Omental fat pad (tissue), 4 donors: ENCODE measurements at places on chromosomes 7 and 10. TPM values are rescaled to one million over a fixed set of nuclear protein-coding genes. Genes with fewer than 3 reads are reported as not detected.

DNA sequence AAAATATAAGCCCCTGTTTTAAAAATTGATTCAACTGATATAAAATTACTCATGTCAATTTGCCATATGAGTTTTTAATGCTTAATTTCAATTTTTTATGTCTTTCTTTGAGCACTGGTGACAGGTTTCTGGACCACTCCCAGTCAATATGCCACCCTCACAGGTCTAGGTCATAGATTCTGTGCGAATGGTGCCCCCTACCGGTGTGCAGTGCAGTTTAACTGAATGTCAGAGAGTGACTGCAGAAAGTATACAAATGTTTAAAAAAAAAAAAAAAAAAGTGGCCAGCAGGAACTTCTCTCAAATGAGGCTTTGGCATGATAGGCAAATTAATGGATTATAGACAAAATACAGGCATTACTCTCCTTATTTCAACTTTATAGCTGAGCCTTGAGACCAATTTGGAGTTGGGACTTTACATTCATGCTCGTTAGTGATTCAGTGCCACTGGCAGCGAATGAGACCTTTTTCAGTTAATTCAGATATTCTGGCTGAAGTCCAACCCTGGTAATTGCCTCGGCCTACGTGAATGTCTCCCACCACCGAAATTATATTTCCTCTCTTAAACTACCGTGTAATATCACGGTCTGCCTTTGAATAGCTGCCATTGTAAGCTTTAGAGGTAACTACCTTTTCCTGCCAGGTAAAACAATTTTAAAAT, 427.6 kb downstream of the PHTF2 start:
- peak; percentile 35 for DNase-seq

DNA sequence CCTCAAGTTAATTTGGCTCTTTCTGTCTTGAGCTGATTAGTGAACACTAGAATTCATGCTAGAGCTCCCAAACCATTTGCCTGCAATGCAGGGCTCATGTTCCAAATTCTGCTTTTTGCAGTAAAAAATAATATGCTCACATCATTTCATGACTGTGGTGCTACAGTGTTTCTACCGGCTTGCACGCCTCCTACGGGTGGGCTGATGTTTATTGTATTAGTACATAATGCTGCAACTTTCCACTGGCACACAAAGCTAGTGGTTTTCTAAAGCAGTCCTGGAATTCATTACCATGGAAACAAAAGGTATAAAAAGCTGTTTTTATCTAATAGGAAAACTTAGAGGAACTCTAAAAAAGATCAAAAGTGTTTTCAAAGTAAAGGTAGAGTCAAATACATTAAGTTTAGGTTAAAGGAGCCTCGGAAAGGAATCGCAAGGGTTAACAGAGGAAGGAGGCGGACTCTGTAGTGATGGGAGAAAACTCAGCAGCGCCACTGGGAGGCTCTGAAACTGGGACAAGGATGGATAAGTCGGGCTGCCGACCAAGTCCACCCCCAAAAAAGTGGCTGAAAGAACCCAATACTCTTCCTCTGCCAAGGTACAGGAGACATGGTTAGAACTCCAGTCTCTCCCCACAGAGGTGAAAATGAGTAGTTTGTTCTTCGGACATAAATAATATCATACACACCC, 25.9 kb downstream of the GRM8 start:
- no peak for DNase-seq

GRCh38 chr10:36280321-36280741, 638.2 kb upstream of the FZD8 start:
- no peak for DNase-seq

The GIMAP5 gene
- total RNA-seq, result 146 TPM

- no peak for DNase-seq
These were observed 27.2 kb upstream of the ZNF273 start for GRCh38 chr7:64875658-64876406.

GRCh38 chr7:132133501-132133900, 442.8 kb downstream of the PLXNA4 start:
- DNase-seq, result no peak

DNA sequence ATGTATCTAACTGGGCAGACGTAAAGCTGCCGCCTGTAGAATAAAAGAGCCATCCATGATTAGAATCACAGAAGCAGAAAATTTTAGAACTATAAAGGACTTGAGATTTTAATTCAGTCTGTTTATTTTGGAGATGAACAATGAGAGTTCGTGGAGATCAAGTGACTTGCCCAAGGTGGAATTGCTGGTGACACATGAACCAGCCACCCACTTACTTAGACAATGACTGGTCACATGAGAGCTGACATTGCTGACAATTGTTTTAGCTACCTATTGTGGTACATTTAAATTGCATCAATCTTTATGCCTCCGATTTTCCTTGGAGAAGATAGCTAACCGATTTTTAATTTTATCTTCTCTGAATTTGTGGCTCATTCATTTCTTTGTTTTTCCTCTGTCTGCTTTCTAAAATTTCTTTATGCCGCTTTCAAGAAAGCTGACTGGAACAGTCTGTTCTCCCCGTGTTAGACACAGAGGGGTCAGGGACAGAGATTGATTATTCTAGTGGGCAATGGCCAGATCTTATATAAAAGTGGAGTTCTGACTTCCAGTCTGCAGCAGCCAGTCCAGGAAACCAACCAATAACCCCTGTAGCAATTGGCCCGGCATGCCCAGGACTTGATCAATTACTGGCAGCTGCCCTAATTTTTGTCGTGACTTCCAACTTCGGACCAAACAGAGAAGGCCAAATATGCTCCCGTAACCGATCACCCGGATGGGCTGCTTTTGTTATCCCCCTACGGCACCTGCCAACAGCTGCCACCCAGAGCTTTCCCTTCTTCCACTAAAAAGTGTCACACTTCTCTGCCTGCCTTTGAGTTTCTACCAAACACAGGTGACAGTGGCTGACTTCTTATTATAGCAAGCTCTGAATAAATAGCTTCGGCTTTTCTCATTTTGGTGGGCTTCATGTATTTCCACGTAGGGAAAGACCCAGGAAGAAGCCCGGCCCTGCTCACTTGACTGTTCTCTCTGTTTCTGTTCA, 241.6 kb downstream of the CAMK1D start:
- DNase-seq, result no peak

GRCh38 chr7:69763513-69763912, 165.2 kb downstream of the AUTS2 start:
- no peak for DNase-seq

GRCh38 chr7:30928254-30928872, 16.7 kb downstream of the AQP1 start:
- DNase-seq, result peak; percentile 5

The C10orf95 gene
- 0.84 TPM for total RNA-seq

The NRAP gene
- not detected for total RNA-seq

DNA sequence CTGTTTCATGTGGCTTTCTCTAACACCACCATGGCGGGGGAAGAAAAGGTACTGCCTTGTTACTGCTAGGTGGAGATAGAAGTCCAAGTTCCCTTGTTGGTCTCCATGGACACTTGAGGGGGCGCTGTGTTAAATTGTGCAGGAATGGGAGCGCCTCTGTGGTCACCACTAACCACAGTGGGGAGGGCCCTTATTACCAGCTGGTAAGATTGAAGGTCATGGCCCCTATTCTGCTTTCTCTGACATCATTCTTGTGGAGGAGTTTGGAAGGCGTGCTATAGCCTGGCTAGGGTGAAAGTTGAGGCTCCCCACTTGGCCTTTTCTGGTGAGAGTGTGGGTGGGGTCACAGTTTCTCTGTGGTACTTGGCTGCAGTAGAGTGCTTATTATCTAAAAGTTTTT, 14.9 kb upstream of the MXI1 start:
- no peak for DNase-seq

DNA sequence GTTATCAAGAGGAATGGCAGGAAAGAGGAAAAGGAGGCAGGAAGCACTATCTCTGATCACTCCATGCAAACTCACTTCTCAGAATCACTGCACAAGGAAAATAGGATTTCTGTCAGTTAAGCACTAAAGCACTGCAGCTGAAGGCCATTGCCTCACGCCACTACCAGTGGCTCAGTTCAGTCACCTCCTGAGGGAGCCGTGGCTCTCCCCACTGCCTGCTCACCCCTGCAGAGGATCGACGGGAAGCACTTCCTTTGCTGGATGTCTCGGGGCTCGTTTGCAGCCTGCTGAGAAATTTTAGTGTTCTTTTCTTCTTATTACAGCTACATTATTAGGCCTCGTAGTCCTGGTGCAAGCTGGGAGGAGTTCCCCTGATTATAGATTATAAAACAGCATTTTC, 90.1 kb upstream of the ADCY1 start:
- no peak for DNase-seq

The GRID1 gene
- 3.5 TPM for total RNA-seq

- DNase-seq, result no peak
These were observed 133.3 kb downstream of the CCDC3 start for GRCh38 chr10:12868229-12868628.

GRCh38 chr10:72426986-72427385, 72.3 kb upstream of the DNAJB12 start:
- DNase-seq, result no peak

DNA sequence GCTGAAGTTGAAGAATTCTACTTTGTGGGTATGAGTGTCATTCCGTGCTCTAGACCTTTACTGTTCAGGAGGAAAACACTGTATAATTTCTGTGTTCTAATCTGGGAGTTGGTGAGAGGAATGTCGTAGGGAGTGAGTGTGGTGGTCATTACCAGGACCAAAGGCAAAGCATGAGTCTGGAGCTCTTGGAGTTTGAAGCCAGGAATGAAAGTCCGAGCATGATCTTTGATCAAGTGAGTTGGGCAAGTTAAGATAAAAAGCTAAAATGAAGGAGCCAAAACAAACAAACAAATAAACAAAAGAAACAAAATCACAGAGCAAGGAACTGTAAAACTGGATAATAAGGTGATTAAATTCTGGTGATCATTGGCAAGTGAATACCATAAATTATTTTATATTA, 161.4 kb downstream of the AGMO start:
- DNase-seq, result no peak

DNA sequence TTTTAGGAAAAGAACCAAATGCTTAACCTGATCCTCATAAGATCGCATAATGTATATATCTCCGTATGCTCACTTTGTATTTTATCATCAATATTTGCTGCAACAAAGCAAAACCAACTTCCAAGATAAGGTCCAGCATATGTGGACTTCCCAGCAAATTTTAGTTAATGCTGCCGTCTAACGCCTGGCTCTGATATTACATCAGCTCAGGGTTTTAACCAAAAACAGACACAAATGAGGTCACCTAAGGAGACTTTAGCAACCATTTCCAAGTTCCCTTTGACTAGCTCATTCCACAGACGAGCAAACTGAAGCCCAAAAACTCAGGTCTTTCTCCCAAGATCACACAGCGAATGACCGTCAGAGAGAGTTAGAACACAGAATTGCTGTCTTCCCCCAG, 59.4 kb upstream of the UCN3 start:
- no peak for DNase-seq

DNA sequence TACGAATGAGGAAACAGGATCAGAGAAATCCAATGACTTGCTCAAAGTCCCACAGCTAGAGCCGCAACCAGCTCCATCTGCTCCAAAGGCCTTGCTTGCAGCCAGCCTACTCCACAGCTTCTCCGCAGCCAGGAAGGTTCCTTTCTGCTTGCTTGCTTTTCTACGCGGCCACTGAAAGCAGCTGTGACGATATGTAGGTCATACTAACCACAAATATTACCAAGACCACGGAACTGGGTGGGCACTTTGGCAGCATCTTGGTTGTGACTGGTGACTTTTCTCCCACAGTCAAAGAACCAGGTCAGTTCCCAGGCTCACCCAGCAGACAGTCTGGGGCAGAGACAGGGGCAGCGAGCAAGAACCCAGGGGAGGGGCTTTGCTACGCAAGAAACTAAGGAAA, 86.4 kb downstream of the FAM53B start:
- DNase-seq, result no peak

- DNase-seq, result no peak
These were observed 69.2 kb downstream of the CNTNAP2 start for GRCh38 chr7:146185844-146186243.

DNA sequence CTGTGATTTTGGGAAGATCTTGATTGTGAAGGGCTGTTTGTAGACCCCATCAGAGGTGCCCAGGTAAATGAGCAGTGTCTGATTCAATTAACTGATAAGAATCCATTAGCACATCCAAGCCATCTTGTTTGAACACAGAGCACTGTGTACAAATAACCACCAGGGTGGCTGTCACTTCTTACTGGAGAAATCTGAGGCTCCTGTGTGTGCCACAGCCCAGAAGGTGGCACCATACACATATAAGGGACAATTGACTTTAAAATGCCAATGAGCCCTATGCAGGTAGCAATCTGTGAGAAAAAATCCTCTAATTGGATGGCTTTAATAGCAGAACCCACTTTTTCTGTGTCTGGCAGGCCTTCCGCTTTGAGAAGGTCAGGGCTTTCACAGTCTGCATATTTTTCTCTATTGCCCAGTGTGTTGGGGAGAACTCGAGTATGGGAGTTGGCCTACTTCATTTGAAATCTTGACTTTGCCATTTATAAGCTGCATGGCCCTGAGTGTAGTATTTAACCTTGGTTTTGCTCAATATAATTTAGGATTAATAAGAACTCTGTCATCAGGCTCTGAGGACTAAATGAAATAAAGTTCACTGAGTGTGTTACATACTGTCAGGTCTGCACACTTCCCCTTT, 517.4 kb downstream of the CCSER2 start:
- no peak for DNase-seq

The EPHB4 gene
- 73.5 TPM for total RNA-seq

The ZNF425 gene
- 1.6 TPM for total RNA-seq

The ANKRD30A gene
- 0.79 TPM for total RNA-seq

GRCh38 chr10:110502072-110502845, 4.6 kb downstream of the DUSP5 start:
- DNase-seq, result no peak

DNA sequence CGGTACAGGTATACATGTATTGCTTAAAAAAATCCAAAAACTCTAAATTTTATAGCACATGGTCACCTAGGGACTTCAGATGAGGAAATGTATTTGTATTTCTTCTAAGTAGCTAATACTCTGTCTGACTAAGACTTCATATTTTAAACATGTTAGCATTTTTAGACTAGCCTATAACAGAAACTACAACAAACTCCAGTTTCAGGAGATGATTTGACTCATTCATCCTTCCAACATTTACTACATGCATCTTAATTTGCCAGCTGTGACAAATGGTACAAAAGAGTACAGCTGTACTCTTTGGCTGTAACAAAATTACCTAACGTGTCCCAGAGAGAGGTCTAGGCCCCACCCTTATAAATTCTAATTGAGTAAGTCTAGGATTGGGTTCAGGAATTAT, 22.2 kb downstream of the TMEM209 start:
- DNase-seq, result no peak

- DNase-seq, result peak; percentile 13
These were observed 33.8 kb downstream of the KCNH2 start for GRCh38 chr7:150944066-150945042.

The LRRC4 gene
- total RNA-seq, result 4.7 TPM

The SNX13 gene
- 69.6 TPM for total RNA-seq

- DNase-seq, result no peak
These were observed 8.1 kb downstream of the AOC1 start for GRCh38 chr7:150860291-150860977.

The RASA4B gene
- 9.1 TPM for total RNA-seq

The GIGYF1 gene
- 20.3 TPM for total RNA-seq

The CLIP2 gene
- total RNA-seq, result 20.3 TPM
